ENCODE measurements at places on chromosomes 7 and 10.
A peak's percentile ranks its signal among the peaks of the same experiment; 100 is the strongest.

- no peak for DNase-seq
These were observed 36.0 kb downstream of the GNA12 start for GRCh38 chr7:2807845-2808772.

GRCh38 chr10:125165584-125166573, 5.5 kb upstream of the CTBP2 start:
- no peak for DNase-seq

- peak; percentile 10 for DNase-seq
These were observed 1.2 kb downstream of the MNX1 start for GRCh38 chr7:157009170-157009777.

DNA sequence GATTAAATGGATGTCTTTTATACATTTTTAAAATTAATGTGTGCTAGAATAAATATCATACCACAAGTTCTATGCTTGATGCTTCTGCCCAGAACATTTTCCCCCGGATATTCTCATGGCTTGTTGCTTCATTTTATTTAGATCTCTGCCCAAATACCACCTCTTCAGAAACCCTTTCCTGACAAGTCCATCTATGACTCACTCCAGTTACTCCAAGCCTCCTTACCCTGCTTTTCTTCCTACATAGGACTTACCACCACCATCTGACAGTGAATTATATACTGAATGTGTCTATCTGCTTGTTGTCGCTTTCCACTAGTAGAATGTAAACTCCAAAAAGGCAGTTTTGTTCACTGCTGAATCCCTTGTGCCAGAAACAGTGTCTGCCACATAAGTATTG, 19.1 kb upstream of the ERVW-1 start:
- no peak for DNase-seq

- DNase-seq: no peak
These were observed 580 bp downstream of the EEPD1 start for GRCh38 chr7:36153571-36154097.

GRCh38 chr7:158705234-158705850, 738 bp upstream of the NCAPG2 start:
- no peak for DNase-seq

GRCh38 chr10:23448323-23448722, 9.4 kb downstream of the OTUD1 start:
- no peak for DNase-seq

GRCh38 chr10:78768041-78768835, 300.5 kb upstream of the ZMIZ1 start:
- DNase-seq: no peak

- no peak for DNase-seq
These were observed 4.2 kb upstream of the LIPA start for GRCh38 chr10:89255793-89256192.

DNA sequence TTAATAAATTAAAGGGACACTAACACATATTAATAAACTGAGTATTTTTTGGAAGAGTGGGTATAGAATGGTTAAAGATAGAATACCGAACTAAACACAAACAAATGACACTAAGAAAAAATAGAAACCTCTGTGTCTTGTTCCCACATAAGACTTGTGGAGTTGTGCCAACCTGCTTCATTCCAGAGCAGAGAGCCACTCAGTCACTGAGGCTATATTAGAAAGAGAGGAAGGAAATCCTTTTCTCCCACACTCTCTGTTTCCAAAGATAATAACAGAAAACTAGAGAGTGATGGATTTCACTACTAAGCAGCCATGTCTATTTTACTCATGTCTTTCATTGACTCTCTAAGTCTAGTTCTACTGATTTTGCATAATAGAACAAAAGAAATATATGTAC, 26.0 kb downstream of the CTNNA3 start:
- DNase-seq: no peak

DNA sequence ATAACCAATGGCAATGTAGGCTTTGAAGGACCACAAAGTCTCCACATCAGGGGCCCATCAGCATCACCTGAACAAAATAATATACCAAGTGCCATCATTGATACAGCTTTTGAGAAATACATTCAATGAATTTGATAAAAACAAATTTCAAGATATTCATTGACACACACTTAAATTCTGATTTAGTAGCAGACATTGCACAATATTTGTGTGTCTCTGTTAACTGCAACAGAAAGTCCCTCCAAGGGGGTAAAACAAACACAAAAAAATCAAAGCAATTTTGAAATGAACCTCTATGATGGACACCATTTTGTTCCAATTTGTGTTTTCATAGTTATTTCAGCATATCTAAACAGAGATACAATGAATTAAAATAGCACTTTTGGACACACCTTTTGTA, 86.8 kb upstream of the RSU1 start:
- no peak for DNase-seq

DNA sequence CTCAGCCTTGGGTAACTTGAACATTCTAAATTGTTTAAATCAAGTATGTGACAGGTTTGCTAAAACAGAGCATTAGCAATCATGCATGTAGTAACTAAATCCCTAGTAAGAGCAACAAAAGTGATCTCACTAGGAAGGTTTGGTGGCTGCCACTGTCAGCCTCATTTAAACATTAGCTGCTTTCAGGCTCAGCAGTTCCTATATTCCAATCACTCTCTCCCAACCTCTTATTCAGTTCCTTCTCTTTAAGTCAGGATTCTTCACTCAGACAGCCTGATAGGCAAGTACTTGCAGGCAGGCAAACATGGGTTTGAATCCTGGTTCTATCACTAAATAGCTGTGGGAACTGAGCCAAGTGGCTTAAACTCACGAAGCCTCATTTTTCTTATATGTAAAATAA, 3.6 kb downstream of the CREB3L2 start:
- DNase-seq: no peak

GRCh38 chr7:27235387-27236311, 7.0 kb upstream of the EVX1 start:
- DNase-seq: no peak

Measured in kidney epithelial cell (primary cell).